ENCODE measurements at places on chromosomes 4 and X.

- no peak for DNase-seq
Measured at GRCh38 chr4:174324725-174325124, 41.0 kb downstream of the CEP44 start.

GRCh38 chr4:159052315-159052714 lies 50.6 kb upstream of the RAPGEF2 start:
- DNase-seq, result no peak

GRCh38 chrX:4909348-4909747 lies 1195.9 kb upstream of the PRKX start:
- peak; percentile 11 for DNase-seq

DNA sequence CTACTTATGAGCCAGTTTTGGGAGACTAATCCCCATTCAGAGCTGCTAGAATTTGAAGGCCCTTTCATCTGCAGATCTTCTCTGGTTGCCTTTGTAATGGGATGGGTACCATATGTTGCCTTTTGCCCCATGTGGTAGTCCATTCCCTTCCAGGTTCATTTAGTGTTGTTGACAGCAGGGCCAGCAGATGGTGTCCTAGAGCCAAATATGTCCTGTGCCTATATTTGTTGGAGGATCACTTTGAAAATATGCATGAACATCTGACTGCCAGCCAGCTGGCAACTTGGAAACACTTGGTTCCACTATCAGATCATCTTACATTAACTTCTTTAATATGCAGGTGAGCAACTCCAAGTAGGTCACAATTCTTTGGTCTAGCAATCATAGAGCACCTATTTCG lies 30.4 kb downstream of the CFAP299 start:
- DNase-seq, result peak; percentile 5

GRCh38 chr4:71586087-71586763 lies 197.7 kb downstream of the GC start:
- DNase-seq, result no peak

GRCh38 chr4:17618926-17619325 lies 4.5 kb downstream of the MED28 start:
- no peak for DNase-seq

GRCh38 chr4:749698-750666 lies 44.4 kb downstream of the PCGF3 start:
- DNase-seq, result no peak

DNA sequence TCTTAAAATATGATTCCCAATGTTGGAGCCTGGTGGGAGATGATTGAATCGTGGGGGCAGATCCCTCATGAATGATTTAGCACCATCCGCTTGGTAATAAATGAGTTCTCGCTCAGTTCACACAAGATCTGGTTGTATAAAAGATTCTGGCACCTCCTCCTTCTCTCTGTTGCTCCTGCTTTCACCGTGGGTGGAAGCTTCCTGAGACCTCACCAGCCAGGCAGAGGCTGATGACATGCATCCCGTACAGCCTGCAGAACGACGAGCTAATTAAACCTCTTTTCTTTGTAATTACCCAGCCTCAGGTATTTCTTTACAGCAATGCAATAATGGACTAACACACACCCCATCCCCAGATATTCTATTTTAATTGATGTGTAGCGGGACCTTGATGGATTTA lies 162.2 kb downstream of the NPFFR2 start:
- no peak for DNase-seq

DNA sequence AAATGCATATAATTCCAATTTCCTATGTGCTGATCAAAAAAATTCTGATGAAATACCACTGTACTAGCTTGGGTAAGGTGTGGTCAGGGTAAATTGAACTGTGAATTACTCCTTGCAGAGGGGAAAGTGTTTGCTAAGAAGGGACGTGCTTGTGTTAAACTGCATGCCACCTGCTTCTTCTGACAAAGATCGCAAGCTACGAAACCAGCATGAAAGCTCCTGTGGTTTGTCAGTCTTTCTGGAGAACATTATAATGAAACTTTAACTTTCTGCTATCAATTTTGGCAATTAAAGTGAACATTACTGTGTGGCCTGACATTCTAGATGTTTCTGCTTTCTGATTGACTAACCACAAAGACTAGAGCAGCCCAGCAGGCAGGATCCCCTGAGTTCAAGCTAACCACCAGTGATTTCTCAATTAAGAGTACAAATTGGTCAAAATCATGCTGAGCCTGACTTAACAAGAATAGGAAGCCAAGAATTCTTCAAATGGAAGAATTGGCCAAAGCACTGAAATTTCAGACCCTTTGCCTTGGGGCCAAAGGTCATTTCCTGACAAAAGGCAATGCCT lies 239.0 kb downstream of the SLITRK2 start:
- no peak for DNase-seq

DNA sequence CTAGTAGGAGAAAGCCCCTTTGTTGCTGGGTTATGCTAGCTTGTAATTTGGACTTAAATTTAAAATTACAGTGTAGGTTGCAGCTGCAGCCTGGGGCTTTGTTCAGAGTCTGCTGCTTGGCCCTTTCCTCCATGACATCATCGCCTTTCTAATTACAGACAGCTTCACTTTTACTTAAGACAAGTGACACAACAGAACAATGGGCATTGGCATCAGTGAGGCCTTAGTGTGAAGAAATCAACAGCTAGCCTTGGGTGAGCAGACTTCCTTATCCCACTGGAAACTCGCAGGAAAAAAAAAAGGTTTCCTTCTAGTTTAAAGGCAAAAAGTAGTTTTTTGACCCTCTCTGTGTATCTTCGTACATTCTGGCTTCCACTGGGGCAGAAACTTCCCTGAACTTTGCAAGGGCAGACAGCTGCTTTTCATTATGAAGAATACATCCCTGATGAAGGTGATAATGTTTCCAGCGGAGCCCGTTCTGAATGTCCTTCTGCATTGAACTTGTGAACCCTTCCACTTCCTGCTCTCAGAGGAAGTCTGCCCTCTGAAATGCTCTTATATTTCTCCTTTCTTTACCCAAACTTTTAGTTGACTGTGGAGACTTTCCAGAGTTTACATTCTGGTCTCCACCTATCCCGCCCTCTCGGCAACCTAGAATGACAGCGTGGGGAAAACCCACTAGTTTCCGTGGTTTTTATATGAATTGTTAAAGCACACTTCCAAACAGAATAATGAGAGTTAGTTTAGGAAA lies 123.2 kb upstream of the FAM9C start:
- peak; percentile 35 for DNase-seq

GRCh38 chr4:139311909-139312308 lies 9.6 kb upstream of the NDUFC1 start:
- DNase-seq, result no peak

DNA sequence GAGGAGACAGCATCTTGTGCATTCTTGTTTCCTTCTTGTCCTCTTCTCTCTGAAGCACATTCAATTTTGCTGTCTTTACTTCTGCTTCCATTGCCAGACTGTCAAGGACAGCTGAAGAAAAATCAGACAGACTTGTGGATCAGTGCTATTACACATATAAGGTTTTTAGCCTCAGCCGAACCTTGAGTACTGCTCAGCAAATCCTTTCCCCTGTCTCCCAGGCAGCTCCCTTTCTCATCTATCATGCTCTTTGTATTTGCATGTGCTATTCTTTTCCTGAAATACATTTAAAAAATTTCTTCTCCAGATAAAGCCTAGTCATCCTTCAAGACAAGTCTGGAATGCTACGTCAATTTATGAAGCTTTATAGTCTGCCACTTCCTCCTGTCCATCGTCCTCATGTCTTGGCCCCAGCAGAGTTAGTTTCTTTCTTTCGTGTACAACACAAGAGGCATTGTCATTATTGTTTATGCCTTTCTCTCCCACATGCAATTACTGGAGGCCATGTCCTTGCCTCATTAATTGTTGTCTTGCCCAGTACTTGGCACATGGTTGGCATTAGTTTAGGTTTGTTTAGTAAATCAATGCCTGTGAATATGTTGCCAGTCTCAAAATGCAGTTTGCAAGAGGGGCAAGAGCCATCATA lies 45.1 kb downstream of the ADGRL3 start:
- peak; percentile 80 for DNase-seq
